Fibroblast of villous mesenchyme (primary cell): ENCODE measurements at places on chromosomes 1 and 21. TPM values are rescaled to one million over a fixed set of nuclear protein-coding genes. Genes with fewer than 3 reads are reported as not detected.

The PIGC gene
- total RNA-seq: 16.4 and 18.4 TPM in 2 replicates

The A3GALT2 gene
- not detected in 2 replicates for total RNA-seq

The SLFNL1 gene
- under 0.01 and 0.64 TPM in 2 replicates for total RNA-seq

The CA6 gene
- total RNA-seq: not detected in 2 replicates

The SWT1 gene
- 3.9 and 5.2 TPM in 2 replicates for total RNA-seq

The SETSIP gene
- 0.32 and 0.43 TPM in 2 replicates for total RNA-seq

The EDARADD gene
- total RNA-seq: 0.32 and 0.43 TPM in 2 replicates

The AADACL4 gene
- 0.43 TPM in 1 of 2 replicates, not detected in the other for total RNA-seq

The OLIG1 gene
- not detected in 2 replicates for total RNA-seq

The CTSS gene
- 4.7 and 7.4 TPM in 2 replicates for total RNA-seq

The SPRR1A gene
- total RNA-seq: not detected in 2 replicates

The GPA33 gene
- total RNA-seq: not detected in 2 replicates

The OXCT2 gene
- total RNA-seq: 1.7 and 5.2 TPM in 2 replicates

The GJB4 gene
- not detected in 2 replicates for total RNA-seq

The SDC3 gene
- total RNA-seq: 16.8 and 32.5 TPM in 2 replicates

The CFAP107 gene
- not detected in 2 replicates for total RNA-seq

The LENEP gene
- 0.32 and 0.43 TPM in 2 replicates for total RNA-seq

The ZDHHC18 gene
- 10.3 and 16.4 TPM in 2 replicates for total RNA-seq

The TRIM58 gene
- 0.97 and 3.5 TPM in 2 replicates for total RNA-seq

The CYYR1 gene
- not detected in 2 replicates for total RNA-seq

The S100A3 gene
- 18.0 and 20.3 TPM in 2 replicates for total RNA-seq
